ENCODE measurements at places on chromosomes 5 and 9. TPM values are rescaled to one million over a fixed set of nuclear protein-coding genes. Genes with fewer than 3 reads are reported as not detected.

DNA sequence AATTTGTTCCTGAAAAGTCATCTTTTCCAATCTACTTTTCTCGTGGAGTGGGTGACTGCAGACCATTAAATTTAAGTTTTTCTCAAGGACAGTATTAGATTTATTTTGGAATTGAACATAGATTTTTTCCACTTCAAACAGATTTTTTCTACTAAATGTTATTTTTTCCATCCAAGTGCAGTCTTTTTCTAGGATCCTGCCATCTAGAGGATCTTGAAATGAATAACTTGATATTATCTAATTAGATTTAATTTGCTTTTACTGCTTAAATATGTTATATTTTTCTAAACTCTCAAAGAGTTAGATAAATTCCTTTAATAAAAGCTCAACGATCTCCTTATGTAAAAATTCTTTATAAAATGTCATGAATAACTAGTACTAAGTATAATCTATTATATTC lies 136.9 kb upstream of the PRR16 start:
- DNase-seq = no peak
- no peak overlapping the region for H3K27ac ChIP-seq
- H3K27me3 ChIP-seq = no peaks in the 10 kb centered on the region

Gene KIF24
- total RNA-seq = 7.2 TPM

Gene KCNN2
- not detected for total RNA-seq

Gene TAF11L6
- not detected for total RNA-seq

GRCh38 chr5:76690037-76690679 lies 25.8 kb upstream of the F2R start:
- H3K27me3 ChIP-seq = no peaks in the 10 kb centered on the region
- no peak overlapping the region for H3K27ac ChIP-seq
- DNase-seq = no peak
- peaks cover 5% of the 10 kb centered on the region for H3K4me1 ChIP-seq
- no peak overlapping the region for H3K4me3 ChIP-seq

GRCh38 chr9:3698076-3698475 lies 172.3 kb upstream of the RFX3 start:
- H3K4me1 ChIP-seq = no peaks in the 10 kb centered on the region
- H3K27me3 ChIP-seq = no peaks in the 10 kb centered on the region
- no peak overlapping the region for H3K27ac ChIP-seq
- no peak for DNase-seq
- no peak overlapping the region for H3K4me3 ChIP-seq
- no peaks in the 10 kb centered on the region for H3K36me3 ChIP-seq

GRCh38 chr9:134545215-134545542 lies 96.4 kb upstream of the COL5A1 start:
- no peaks in the 10 kb centered on the region for H3K36me3 ChIP-seq
- no peak overlapping the region for H3K4me3 ChIP-seq
- no peaks in the 10 kb centered on the region for H3K4me1 ChIP-seq
- no peak overlapping the region for H3K27ac ChIP-seq

Gene TXNDC8
- total RNA-seq = not detected

GRCh38 chr5:155089643-155090042 lies 76.1 kb downstream of the KIF4B start:
- no peak for DNase-seq
- no peak overlapping the region for H3K27ac ChIP-seq
- H3K4me1 ChIP-seq = no peaks in the 10 kb centered on the region
- no peak overlapping the region for H3K4me3 ChIP-seq
- H3K27me3 ChIP-seq = no peaks in the 10 kb centered on the region

Data from Panc1 (cell line).